Myocyte (in vitro differentiated cells): ENCODE measurements at places on chromosomes 7 and 10.

DNA sequence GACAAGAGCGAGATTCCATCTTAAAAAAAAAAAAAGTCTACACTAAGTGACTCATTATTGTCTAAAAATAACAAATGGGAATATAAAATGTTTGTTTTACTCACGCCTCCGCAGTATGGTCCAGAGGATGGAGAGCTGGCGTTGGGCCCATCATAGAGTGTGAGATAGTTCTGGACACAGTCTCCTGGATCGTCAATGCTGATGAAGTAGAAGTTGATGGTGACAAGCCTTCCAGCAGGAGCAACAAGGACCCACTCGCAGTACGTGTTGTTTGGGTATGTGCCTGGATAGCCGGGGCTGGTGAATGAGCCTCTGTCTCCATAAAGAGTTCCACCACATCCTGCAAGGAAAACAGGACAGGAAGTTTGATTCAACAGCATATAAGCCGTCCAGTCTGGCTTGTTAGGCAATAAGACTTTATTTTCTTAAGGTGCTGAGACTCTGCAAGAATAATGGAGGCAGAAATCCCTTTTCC lies 11.5 kb upstream of the RSU1 start:
- peak; percentile 55 for DNase-seq

DNA sequence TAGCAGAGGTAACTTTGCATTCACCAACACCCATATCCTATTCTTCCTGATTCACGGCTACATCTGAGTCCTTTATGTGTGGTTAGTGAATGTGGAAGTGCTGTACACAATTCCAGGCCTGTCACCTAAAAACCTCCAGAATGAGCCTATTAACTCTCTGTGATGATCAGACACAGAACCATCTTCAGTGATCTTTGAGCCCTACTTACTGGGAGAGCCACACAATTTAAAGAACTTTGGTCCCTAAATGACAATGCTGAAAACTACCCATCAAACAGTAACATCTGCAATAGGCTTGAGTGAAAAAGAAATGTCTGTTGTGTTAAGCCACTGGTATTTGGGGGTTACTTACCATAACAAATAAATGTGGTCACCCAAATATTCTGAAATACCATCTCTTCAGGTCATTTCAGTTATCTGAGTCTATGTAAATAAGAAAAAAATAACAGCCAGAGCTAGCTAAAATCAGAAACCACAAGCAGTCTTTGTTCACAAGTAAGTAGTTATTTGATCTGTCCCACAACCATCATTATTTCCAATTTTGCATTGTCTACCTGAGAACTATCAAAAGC lies 145.7 kb downstream of the HGF start:
- peak; percentile 46 for DNase-seq

- DNase-seq, result peak; percentile 71
Observed at GRCh38 chr7:2444476-2444875, 31.7 kb downstream of the GRIFIN start.

DNA sequence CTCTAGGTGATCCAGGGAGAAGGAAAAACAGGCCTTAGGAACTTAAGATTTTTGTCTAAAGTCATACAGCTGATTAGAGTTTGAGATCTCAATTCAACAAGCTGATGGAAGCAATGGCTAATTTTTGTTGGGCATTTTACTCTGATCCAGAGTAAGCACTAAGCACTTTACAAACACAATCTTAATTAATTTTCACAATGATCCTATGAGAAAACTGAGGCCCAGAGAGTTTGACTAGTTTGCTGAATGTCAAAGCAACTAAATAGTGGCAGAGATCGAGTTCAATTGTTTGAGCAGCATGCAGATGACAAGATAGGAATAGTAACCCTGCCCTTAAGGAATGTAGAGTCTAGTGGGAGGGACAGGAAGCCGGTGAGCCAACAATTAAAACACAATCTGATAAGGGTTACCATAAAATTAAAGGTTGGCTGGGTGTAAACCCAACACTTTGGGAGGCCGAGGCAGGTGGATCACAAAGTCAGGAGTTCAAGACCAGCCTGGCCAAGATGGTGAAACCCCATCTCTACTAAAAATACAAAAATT lies 13.5 kb upstream of the RPEL1 start:
- DNase-seq, result peak; percentile 50

- DNase-seq, result no peak
Observed at GRCh38 chr10:122052701-122053100, 63.7 kb downstream of the TACC2 start.
